CD4-positive, alpha-beta T cell treated with Interleukin-12 subunit alpha and Interleukin-12 subunit beta, for 1 hour (primary cell): ENCODE measurements at places on chromosomes 5 and 9.

GRCh38 chr5:40497573-40497972 is 182.1 kb upstream of the PTGER4 start:
- DNase-seq: no peak

GRCh38 chr9:93039976-93040375 is 18.5 kb upstream of the SUSD3 start:
- no peak for DNase-seq

GRCh38 chr5:172901012-172901780 is 58.0 kb upstream of the RPL26L1 start:
- DNase-seq: no peak

DNA sequence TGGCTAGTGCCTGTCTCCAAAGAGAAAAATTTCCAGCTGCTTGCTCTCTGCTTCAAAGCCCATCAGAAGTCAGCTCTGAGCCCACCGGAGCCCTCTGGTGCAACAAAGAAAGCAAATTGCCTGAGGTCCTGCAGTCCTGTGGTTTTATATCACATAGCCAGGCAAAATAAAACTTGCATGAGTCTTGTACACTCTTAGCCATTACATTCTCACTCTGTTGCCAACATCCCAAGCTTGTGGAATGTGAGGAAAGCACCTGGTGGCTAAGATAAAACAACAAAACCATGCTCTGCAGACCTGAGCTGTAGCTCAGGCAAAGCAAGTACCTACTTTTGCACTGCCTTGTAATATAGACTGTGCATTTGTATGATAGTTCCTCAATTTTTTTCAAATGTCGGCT is 133.7 kb downstream of the GPBP1 start:
- DNase-seq: no peak

DNA sequence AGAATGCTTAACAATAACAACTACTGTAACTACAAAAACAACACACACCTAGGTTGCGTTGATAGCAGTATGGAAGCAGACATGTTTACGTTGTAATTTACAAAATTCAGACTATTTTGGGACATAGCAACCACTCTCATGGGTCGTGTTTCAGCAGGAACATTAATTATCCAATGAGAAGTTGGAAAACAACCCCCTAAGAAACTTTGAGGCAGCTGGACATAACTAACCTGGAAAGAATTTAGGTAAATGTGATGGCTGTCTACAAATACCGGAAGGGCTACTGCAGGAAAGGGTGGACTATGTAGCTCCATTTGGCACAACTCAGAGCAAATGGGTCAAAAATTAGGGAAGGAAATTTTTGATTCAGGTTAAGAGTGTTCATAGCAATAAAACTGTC is 409.3 kb downstream of the ADGRV1 start:
- no peak for DNase-seq

DNA sequence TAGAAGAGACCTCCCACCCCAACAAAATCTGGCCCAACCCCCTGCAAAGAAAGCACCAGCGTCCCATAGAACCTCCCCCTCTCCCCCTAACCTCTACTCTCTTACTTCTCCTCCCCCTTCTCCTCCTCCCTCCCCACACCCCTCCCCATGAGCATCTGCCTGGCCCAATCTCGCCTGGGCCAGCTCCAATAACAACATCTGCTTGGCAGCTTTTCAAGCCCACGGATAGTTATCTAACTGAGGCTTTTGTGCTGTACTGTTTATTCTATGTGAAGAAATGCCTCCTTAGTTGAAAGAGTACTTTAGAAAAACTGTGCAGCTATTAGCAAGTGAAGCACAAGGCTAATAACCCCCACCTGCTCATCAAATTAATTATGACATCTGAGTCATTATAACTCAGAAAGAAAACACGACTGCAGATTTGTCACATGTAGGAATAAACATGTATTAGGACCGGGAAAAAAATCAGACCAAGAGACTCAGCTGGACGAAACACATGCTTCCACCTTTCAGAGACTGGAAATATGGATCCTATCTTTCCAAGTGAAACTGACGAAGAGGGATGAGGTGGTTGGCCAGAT is 42.8 kb downstream of the NFIB start:
- DNase-seq: no peak

DNA sequence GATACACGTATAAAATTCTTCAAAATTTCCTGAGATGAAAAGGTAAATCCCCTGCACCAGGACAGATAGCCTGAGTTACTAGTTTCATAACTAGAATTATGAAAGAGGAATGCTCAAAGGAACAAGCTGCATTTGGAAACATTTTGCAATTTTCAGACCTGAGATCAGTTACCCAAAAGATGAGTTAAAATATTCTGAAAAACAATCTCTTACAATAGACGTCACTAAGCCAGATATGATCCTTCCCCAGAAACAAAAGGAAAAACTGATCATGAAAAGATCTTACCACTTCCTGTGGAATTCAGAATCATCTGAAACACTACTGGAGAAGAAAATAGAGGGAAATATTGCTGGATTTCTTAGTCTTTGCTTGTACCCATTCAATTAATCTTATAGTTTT is 204.7 kb downstream of the ARRDC3 start:
- DNase-seq: no peak

DNA sequence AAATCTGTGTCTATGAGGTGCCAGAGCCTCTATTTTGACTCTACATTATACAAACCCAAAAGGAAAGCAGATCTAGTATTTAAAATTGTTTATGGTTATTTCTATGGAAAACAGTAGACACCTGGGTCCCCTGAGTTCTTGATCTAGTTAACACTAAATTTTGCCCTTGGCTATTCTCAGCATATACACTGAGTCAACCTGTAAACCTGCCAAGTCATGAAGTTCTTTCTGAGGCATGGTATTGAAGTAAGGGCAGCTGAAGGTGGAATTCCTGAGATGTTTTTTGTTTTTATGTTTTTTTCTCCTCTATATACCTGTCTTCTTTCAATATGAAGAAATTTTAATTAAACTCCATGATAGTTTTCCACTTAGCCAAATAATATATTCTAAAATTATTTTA is 120.2 kb downstream of the PDE4D start:
- no peak for DNase-seq

GRCh38 chr5:168179192-168179593 is 112.3 kb upstream of the WWC1 start:
- DNase-seq: no peak

DNA sequence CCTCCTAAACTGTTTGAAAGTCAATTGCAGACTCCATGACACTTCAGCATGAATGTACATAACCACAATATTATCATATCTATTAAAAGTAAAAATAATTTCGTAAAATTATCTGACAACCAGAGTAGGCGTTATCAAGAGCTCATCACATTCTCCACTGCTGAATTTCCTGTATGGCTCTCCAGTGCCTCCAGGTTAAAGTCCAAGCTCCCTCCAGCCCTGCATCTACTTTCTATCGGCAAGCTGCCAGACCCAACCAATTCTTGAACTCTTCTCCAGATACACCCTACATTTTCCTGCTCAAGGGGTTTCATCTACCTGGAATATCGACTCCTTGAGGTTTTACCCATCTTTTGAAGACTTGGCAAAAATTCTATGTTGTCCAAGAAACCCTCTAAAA is 74.5 kb upstream of the TBC1D2 start:
- DNase-seq: no peak

GRCh38 chr5:151173711-151174611 is 16.4 kb upstream of the ANXA6 start:
- DNase-seq: no peak

DNA sequence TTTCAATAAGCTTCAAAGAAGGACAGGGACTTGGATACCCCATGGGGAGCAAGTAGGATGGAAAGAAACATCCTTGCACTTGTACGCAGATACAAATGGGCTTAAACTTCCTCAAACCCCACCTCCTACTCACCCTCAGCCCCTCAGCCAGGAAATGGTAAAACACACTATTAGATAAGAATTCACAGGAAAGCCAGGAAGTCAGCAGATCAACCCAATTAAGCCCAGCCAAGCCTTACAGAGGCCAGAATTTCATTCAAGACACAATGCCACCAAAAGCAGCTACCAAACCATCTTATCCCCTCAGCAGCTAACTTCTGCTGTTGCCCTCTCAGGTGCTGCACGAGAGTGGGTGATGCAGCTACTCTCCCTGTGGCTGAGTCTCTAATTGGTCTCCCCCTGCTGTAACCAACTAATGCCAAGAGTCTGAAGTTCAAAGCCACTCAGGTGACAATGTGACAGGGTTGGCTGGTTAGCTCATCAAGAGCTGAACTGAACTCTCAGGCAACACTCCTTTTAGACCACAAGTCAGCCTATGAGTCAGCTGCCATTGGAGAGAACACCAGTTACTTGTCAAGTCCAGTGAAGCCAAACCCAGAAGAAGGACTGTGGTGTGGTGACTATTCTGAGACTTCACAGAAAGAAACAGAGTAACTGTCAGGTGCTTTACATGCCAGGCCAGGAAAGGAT is 201.9 kb downstream of the ZNF608 start:
- no peak for DNase-seq

DNA sequence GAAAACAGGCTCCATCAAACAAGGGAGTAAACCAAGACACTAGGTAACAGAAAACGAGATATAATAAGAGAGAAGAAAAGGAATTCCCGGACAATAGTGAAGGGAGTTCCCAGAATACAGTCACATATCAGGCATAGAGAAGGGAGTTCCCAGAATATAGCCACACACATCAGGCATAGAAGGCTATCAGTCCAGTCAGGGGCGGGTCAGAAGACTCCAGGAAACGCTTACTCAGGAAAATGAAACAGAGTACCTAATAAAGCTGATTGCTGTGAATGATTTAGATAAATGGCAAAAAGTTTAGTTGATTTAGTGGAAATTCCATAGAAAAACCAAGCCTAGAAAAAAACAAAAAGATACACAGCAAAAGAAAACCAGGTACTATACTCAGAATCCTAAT is 4.9 kb downstream of the TOMM5 start:
- DNase-seq: no peak

GRCh38 chr5:9924614-9925013 is 294.5 kb upstream of the TAS2R1 start:
- DNase-seq: no peak

DNA sequence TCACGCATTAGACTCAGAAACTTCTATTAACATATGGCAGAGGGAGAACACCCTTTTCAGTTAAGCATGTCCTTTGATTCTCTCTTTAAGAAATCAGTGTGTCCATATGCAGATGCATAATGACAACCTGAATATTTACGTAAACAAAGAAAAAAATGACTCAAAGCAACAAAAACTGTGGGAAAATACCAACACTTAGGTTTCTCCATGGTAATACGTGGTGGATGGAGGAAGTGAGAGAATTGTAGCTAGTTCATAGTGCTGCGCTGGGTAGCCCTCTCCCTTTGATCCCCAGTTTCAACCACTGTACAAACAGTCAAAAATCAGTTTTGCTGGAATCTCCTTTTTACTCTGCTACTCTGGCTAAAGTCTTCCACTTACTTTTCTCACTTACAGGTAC is 2.0 kb upstream of the MAP3K1 start:
- no peak for DNase-seq

- no peak for DNase-seq
These were observed 71.6 kb upstream of the GALNT10 start for GRCh38 chr5:154118893-154119336.

GRCh38 chr9:125883565-125884217 is 136.5 kb downstream of the PBX3 start:
- no peak for DNase-seq

GRCh38 chr9:31084350-31084749 is 1300.1 kb upstream of the ACO1 start:
- no peak for DNase-seq

DNA sequence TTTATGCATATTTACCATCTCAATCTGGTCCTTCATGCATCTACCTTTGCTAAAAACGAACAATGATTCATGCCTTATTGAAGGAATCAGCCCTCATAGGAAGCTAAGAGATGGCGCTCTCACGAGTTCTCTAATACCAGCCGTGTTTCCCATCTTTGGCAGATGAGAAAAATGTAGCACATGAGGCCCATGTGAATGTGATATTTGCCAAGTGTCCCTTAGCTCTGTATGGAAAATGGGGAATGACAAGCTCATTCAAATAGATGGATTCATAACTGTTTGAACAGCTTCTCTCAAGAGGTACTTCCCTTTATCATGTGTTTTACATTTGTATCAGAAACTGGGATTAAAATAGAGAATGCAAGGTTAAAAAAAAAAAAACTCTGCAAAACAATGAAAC is 66.1 kb downstream of the TTC39B start:
- no peak for DNase-seq

DNA sequence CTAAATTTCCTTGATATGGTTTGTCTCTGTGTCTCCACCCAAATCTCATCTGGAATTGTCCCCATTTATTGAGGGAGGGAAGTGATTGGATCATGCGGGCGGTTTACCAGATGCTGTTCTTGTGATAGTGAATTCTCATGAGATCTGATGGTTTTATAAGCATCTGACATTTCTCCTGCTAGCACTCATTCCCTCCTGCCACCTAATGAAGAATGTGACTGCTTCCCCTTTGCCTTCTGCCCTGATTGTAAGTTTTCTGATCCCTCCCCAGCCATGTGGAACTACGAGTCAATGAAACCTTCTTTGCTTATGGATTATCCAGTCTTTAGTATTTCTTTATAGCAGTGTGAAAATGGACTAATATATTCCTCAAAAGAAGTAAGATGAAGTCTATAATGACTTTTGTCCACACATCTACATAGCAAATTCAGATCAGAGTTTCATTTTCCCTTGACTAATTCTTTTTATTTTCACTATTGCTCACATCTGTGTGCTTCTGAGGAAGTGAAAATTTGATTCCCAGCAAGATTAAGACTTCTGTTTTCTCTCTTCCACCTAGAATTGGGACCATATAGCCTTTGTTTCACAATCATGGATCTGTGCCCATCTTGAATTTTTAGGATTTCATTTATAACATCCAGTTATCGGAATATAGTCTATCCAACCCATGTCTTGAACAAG is 393.5 kb downstream of the DMAC1 start:
- DNase-seq: no peak

DNA sequence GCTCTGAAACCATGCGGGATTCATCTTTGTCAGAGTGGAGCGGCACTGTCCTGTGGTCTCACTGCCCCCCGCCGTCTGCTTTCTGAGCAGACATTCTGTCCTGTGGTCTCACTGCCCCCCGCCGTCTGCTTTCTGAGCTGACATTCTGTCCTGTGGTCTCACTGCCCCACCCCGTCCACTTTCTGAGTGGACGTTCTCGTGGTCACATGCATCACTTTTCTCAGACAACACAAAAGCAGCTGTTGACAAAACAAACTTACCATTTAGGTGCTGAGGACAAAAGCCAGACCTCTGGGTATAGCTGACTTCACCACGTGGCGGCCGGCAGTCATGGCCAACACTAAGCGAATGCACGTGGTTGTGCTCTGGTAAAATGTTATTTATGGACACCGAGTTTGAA is 2.8 kb downstream of the LRRC14B start:
- DNase-seq: no peak

DNA sequence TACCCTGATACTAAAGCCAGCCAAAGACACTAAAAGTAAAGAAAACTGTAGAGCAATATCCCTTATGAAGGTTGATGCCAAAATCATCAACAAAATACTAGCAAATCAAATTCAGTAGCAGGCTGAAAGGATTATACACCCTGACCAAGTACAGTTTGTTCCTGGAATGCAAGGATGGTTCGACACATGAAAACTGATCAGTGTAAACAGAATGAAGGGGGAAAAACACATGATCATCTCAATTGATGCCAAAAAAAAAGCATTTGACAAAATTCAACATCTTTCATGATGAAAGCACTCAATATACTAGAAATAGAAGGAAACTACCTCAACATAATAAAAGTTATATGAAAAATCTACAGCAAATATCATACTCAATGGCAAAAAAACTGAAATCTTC is 43.5 kb upstream of the LRRC14B start:
- DNase-seq: no peak
